Mesothelial cell of epicardium (in vitro differentiated cells): ENCODE measurements at places on chromosomes 7 and 10. TPM values are rescaled to one million over a fixed set of nuclear protein-coding genes. Genes with fewer than 3 reads are reported as not detected.

Gene NKX1-2
- total RNA-seq = not detected in 3 replicates

DNA sequence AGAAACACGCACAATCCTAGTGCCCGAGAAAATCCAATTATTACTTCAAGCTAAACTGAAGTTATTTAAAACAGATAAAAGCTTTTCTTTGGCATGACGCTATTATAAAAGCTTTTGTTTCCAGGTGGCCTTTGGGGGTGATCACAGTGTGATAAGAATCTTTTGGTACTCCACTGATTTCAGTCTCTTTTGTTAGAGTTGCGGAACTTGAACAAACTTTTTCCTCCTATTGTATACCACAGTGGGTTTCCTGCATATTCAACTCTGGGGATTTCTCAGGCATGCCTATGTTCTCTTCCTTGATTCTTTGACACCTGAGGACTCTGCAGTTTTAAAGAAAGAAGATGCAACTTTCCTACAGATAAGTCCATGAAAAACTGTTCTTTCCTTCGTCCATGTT, 99.7 kb upstream of the PITRM1 start:
- DNase-seq = no peak

GRCh38 chr7:157485361-157485831, 148.6 kb downstream of the DNAJB6 start:
- no peak for DNase-seq

DNA sequence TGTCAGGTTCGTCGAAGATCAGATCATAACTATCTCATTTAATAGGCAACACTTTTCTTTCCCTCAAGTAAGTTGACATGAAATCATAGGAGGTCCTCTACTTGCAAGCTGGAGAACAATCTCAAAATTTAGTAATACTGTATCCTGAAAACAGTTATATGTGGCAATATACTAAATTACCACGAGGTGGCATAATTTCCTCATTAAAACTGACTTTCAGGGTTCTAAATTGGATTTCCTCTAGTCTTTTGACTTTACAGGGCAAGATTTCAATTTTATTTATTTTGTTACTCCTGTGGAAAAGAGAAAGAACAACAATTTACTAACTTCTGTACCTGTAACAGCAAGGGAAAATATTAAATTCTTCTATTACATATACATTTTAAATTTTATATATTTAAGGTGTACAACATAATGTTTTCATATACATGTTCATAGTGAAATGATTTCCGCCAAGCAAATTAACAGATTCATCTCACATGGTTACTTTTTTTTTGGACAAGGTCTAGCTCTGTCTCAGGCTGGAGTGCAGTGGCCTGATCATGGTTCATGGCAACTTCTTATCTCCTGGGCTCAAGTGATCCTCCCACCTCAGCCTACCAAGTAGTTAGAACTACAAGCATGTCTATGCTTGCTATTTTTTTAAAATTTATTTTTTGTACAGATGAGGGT, 53.4 kb upstream of the CYP2C18 start:
- DNase-seq = no peak

DNA sequence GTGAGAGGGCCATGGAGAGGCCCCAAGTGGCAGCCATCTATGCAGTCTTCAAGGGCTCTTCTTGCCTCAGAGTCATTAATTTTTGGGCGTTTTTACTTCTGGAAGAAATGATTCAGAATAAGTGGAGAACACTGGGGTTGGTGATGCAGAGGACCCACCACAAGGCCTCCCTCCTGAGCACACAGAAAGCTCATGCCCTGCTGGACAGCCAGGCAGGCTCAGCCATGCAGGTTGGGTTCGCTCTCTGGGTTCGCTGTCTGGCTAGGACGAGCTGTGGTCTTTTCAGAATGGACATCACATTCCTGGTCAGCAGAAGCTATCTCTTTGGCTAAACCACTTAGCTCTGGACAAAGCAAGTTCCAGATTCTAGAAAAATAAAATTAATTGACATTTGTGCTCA, 480.8 kb downstream of the RPS24 start:
- no peak for DNase-seq

DNA sequence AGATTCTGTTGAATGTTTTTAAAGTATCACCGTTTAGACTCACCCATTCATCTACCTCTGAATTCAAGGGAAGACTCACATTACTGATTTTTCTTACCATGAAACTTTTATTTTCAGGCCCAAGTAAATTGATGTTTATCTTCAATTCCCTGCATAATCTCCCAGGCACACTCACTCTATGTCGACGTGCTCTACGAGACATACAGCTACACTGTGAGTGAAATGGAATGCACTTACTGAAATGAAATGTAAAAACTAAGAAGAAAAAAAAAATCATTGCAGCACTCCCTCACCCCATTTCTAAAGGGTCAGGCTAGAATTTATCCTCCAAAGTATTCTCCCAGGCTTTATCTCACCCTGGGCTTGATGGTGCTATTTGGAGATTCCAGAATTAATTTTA, 987.9 kb downstream of the CCSER2 start:
- DNase-seq = no peak

Gene LLCFC1
- total RNA-seq = not detected in 3 replicates

DNA sequence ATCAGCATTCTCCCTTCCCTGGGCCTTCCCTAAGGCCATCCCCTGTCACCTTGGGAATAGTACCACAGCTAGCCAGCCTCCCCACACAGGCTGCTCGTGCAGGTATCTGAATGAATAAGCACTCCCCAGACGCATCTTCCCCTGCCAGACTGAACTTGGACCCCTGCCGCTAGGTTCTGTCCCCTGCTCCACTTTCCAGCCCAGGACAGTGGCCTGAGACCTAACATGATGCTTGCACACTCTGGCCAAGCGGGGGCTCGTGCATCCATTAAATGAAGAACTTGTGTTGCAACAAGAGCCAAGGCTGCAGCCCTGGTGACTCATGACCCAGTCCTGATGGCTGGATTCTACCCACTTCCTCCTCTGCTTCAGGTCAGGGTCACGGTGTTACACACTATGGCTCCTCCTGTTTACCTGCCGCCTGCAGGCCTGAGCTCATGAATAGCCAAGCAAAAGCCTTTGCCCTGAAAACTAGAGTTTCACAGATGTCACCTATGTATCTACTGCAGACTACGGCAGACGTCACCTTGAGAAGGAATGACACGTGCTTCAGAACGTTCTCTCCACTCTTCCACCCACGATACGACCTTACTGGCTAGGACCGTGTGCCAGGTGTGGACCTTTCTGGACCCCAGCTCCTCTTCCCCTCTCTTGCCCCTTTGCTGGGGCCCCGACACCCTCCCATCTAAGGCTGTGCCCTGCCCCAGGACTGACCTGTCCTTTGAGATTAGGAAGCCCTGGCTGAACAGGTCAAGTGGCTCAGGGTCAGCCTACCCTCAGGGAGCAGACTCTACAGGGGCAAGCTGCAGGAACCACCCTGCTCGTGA, 6.5 kb downstream of the ASB13 start:
- no peak for DNase-seq
